Kidney (tissue), 22 donors: ENCODE measurements at places on chromosomes 5 and 9. TPM values are rescaled to one million over a fixed set of nuclear protein-coding genes. Genes with fewer than 3 reads are reported as not detected.

Gene WWC1
- polyA plus RNA-seq = 74.4 TPM

Gene PDLIM7
- 46.4 TPM for polyA plus RNA-seq

Gene ACTL7A
- polyA plus RNA-seq = not detected

Gene ADAMTSL2
- 20.0 TPM for polyA plus RNA-seq

Gene FIBCD1
- polyA plus RNA-seq = not detected

Gene LECT2
- polyA plus RNA-seq = not detected

Gene FBP1
- 266 TPM for polyA plus RNA-seq

Gene TXNDC8
- polyA plus RNA-seq = not detected

Gene MEGF10
- polyA plus RNA-seq = 0.09 TPM

Gene PFN3
- not detected for polyA plus RNA-seq

Gene RICTOR
- 3.4 TPM for polyA plus RNA-seq

Gene OR13C5
- not detected for polyA plus RNA-seq

Gene PROB1
- 1.5 TPM for polyA plus RNA-seq

Gene C6
- 5.2 TPM for polyA plus RNA-seq

Gene GNG10
- polyA plus RNA-seq = 44.8 TPM

Gene MELK
- polyA plus RNA-seq = not detected

Gene SCGB3A2
- not detected for polyA plus RNA-seq

Gene SLC6A19
- polyA plus RNA-seq = 69.3 TPM

Gene STRBP
- polyA plus RNA-seq = 21.6 TPM

Gene HMCN2
- 0.99 TPM for polyA plus RNA-seq

Gene SEMA5A
- polyA plus RNA-seq = 7.9 TPM

Gene HAPLN1
- 0.06 TPM for polyA plus RNA-seq

Gene AK1
- polyA plus RNA-seq = 185 TPM

Gene CDHR2
- 8.0 TPM for polyA plus RNA-seq

Gene PCDHGA9
- 0.54 TPM for polyA plus RNA-seq

Gene FAM151B
- polyA plus RNA-seq = 1.8 TPM

Gene GMCL2
- polyA plus RNA-seq = not detected

Gene SMIM33
- not detected for polyA plus RNA-seq

Gene GNA14
- polyA plus RNA-seq = 6.5 TPM

Gene MAST4
- polyA plus RNA-seq = 27.3 TPM

Gene GPR21
- polyA plus RNA-seq = 0.34 TPM

Gene GKAP1
- 8.6 TPM for polyA plus RNA-seq

Gene PCDHGA5
- polyA plus RNA-seq = not detected

Gene SLC30A5
- 36.1 TPM for polyA plus RNA-seq

Gene NR6A1
- polyA plus RNA-seq = 1.2 TPM

Gene GRXCR2
- not detected for polyA plus RNA-seq

Gene SURF2
- polyA plus RNA-seq = 61.2 TPM

Gene CDH10
- 0.17 TPM for polyA plus RNA-seq

Gene TLX3
- polyA plus RNA-seq = not detected

Gene LHX2
- polyA plus RNA-seq = not detected

Gene ACER2
- 0.28 TPM for polyA plus RNA-seq

Gene PCDHGB6
- 0.22 TPM for polyA plus RNA-seq

Gene IL3
- not detected for polyA plus RNA-seq

Gene CDH9
- 1.7 TPM for polyA plus RNA-seq

Gene MED10
- polyA plus RNA-seq = 25.9 TPM

Gene PCDHB4
- polyA plus RNA-seq = 0.90 TPM

Gene FAM169A
- polyA plus RNA-seq = 3.5 TPM

Gene CCDC152
- polyA plus RNA-seq = 0.15 TPM

Gene PRDM9
- polyA plus RNA-seq = not detected

Gene PRLR
- 9.3 TPM for polyA plus RNA-seq

Gene HAVCR2
- polyA plus RNA-seq = 17.5 TPM

Gene ASPN
- 3.2 TPM for polyA plus RNA-seq

Gene HMHB1
- not detected for polyA plus RNA-seq

Gene KCNN2
- 1.7 TPM for polyA plus RNA-seq

Gene SPINK7
- polyA plus RNA-seq = 1.8 TPM

Gene DMGDH
- polyA plus RNA-seq = 39.7 TPM

Gene SERF1A
- 2.1 TPM for polyA plus RNA-seq

Gene PDCD1LG2
- 1.5 TPM for polyA plus RNA-seq
